ENCODE measurements at places on chromosomes 7 and 10. TPM values are rescaled to one million over a fixed set of nuclear protein-coding genes. Genes with fewer than 3 reads are reported as not detected.

Gene CDHR3
- 4.7 TPM for total RNA-seq

Gene AVPI1
- 86.3 TPM for total RNA-seq

Gene ACTL6B
- total RNA-seq: not detected

Gene HOXA9
- 0.70 TPM for total RNA-seq

Gene HSPB1
- 1,354 TPM for total RNA-seq

Gene COL13A1
- total RNA-seq: 0.36 TPM

Gene VDAC2
- total RNA-seq: 339 TPM

Gene HMX3
- total RNA-seq: not detected

Gene EN2
- total RNA-seq: 0.99 TPM

Gene NUTM2A
- not detected for total RNA-seq

Gene NPSR1
- total RNA-seq: not detected

Gene VPS26A
- total RNA-seq: 45.2 TPM

Gene C10orf67
- 0.17 TPM for total RNA-seq

Gene PDAP1
- 176 TPM for total RNA-seq

Gene FRMPD2
- total RNA-seq: not detected

Gene FAM24B
- 14.8 TPM for total RNA-seq

Gene SRRM3
- total RNA-seq: 12.0 TPM

Gene UFSP1
- total RNA-seq: 6.9 TPM

Gene CREB5
- total RNA-seq: 5.3 TPM

Gene LIPN
- total RNA-seq: not detected

Gene DDC
- 0.75 TPM for total RNA-seq

Gene KLF14
- total RNA-seq: not detected
